BJ (cell line): ENCODE measurements at places on chromosomes 7 and 10. TPM values are rescaled to one million over a fixed set of nuclear protein-coding genes. Genes with fewer than 3 reads are reported as not detected.

Gene MCM10
- polyA plus RNA-seq: 2.3 and 3.3 TPM in 2 replicates

Gene RBM20
- not detected in 2 replicates for polyA plus RNA-seq

Gene VWA2
- 0.07 TPM in 1 of 2 replicates, not detected in the other for polyA plus RNA-seq

Gene CCM2
- polyA plus RNA-seq: 25.8 and 48.2 TPM in 2 replicates

Gene ELMO1
- polyA plus RNA-seq: not detected in 2 replicates

Gene SYNPO2L
- polyA plus RNA-seq: 0.04 and 0.05 TPM in 2 replicates

Gene CLDN4
- polyA plus RNA-seq: 0.07 and 0.18 TPM in 2 replicates

Gene MSMB
- polyA plus RNA-seq: not detected in 2 replicates

Gene FKBP14
- 14.9 and 27.1 TPM in 2 replicates for polyA plus RNA-seq

Gene OGA
- 25.6 and 52.3 TPM in 2 replicates for polyA plus RNA-seq

Gene SFTPA1
- polyA plus RNA-seq: not detected in 2 replicates

Gene PON1
- polyA plus RNA-seq: not detected in 2 replicates

Gene ACTR3C
- 0.60 and 0.91 TPM in 2 replicates for polyA plus RNA-seq

Gene NPC1L1
- polyA plus RNA-seq: not detected in 2 replicates

Gene HIBADH
- 42.4 and 70.4 TPM in 2 replicates for polyA plus RNA-seq

Gene ADAM22
- polyA plus RNA-seq: 0.04 and 0.06 TPM in 2 replicates

Gene NPFFR1
- not detected in 2 replicates for polyA plus RNA-seq

Gene CCDC172
- not detected in 2 replicates for polyA plus RNA-seq

Gene MYO1G
- 0.02 TPM in 1 of 2 replicates, not detected in the other for polyA plus RNA-seq

Gene TMED4
- polyA plus RNA-seq: 75.7 and 80.9 TPM in 2 replicates

Gene PCGF5
- polyA plus RNA-seq: 10.7 and 18.9 TPM in 2 replicates

Gene EEPD1
- polyA plus RNA-seq: 1.6 and 2.5 TPM in 2 replicates

Gene ARHGEF5
- 7.4 and 8.9 TPM in 2 replicates for polyA plus RNA-seq

Gene NSUN6
- 2.7 and 5.0 TPM in 2 replicates for polyA plus RNA-seq

Gene EPO
- not detected in 2 replicates for polyA plus RNA-seq

Gene CFAP58
- 0.23 and 0.37 TPM in 2 replicates for polyA plus RNA-seq

Gene ADGRA1
- not detected in 2 replicates for polyA plus RNA-seq

Gene OPN1SW
- polyA plus RNA-seq: not detected in 2 replicates

Gene ASAH2
- 0.32 and 2.5 TPM in 2 replicates for polyA plus RNA-seq

Gene ZNF212
- 3.2 and 4.6 TPM in 2 replicates for polyA plus RNA-seq

Gene TAS2R5
- 0.43 and 0.64 TPM in 2 replicates for polyA plus RNA-seq

Gene NODAL
- not detected in 2 replicates for polyA plus RNA-seq
